Vagina (tissue), 2 donors: ENCODE measurements at places on chromosomes 4 and X.

DNA sequence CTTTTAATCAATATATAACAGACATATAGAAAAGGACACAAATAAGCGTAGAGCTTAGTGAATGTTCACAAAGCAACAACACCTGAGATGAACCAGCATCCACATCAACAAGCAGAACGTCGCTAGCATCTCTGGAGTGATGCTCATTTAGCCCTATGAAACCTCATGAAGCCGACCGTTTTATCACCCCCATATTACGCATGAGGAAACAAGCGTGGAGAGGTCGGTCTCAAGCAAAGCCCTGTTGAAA is 524 bp upstream of the RPS3A start:
- no peak for DNase-seq

DNA sequence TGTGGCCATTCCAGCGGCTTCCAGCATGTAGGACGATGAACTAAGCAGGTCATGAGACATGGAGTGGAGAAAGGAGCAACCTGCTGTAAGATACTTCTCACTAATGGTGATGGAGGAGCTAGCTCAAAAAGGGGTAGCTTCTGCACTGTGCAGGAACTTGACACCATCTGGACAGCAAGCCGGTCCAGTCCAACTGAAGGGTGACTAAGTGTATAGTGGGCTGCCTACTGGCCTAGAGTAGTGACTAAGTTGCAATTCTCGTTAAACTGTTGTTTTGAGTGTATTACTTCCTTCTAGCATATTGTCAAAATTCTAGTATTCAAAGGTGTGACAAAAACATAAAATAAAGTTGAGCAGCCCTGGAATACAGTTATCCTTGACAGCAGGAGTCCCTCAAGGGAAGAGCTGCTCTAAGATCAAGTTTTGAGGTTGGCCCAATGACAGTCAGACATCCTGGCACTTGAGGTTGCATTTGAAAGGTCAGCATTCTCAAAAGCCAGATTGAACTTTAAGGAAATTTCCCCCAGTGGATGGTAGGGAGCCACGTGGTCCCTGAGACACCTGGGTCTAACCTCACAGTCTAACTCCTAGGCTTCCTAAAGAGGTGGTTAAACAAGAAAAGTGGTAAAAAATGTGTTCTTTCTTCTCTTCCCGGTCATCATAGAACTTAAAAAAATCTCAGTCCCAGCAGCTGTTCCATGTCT is 8.0 kb downstream of the CETN2 start:
- DNase-seq = no peak

GRCh38 chr4:140363558-140363957 is 9.9 kb upstream of the SCOC start:
- no peak for DNase-seq

DNA sequence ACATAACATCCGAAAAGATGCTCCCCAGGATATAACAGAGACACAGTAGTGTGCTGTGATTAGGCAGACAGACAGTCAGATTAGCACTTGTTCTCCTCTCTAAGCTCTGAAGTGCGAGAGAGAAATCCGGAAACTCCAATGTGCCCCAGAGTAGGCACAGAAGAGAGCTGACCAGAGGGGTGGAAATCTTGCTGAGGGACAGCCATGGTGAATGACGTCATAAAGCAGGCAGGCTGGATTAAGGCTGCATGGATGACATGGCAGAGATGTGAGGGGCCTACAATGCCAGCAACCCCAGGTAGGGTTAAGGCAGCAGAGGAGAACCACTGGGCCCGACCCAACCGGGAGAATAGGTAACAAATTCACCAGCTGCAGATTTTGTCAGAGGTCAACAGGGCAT is 53.3 kb downstream of the MEPE start:
- no peak for DNase-seq

GRCh38 chr4:2400841-2401609 is 17.4 kb downstream of the ZFYVE28 start:
- no peak for DNase-seq

DNA sequence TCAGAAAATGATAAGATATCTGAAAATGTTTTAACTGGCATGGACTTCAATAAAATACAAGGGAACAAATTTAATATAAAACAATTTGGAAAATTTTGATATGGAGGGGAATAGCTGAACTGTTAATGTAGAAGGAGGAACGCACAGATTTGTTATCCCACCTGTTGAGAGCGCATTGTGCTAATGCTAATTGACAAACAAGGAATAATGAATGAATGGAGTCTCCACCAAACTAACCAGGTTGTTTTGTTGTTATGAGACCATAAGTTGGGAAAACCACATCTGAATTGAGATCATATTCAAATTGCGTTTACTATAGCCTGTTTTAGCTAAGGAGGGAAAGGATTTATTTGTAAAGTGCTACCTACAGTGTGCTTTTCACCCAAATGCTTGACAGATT is 195.6 kb downstream of the ADGRL3 start:
- DNase-seq = no peak

GRCh38 chr4:88761861-88762523 is 64.4 kb upstream of the NAP1L5 start:
- no peak for DNase-seq

DNA sequence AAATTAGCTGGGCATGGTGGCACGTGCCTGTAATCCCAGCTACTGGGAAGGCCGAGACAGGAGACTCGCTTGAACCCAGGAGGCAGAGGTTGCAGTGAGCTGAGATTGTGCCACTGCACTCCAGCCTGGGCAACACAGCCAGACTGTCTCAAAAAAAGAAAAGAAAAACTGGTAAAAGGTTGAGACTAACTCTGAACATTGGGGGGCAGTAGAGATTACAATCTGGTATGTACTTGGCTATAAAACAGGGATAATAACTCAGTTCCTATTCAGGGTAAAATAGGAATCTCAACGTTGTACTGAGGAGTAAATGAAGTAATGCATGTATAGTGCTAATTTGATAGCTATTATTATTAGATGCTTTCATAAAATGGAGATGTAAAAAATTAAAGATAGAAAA is 12.5 kb upstream of the KLF8 start:
- no peak for DNase-seq

- no peak for DNase-seq
These were observed 339.3 kb downstream of the MID1IP1 start for GRCh38 chrX:39140581-39140980.

GRCh38 chr4:140426610-140427105 is 790 bp downstream of the CLGN start:
- no peak for DNase-seq

GRCh38 chr4:146283758-146284651 is 69.7 kb downstream of the REELD1 start:
- DNase-seq = no peak

DNA sequence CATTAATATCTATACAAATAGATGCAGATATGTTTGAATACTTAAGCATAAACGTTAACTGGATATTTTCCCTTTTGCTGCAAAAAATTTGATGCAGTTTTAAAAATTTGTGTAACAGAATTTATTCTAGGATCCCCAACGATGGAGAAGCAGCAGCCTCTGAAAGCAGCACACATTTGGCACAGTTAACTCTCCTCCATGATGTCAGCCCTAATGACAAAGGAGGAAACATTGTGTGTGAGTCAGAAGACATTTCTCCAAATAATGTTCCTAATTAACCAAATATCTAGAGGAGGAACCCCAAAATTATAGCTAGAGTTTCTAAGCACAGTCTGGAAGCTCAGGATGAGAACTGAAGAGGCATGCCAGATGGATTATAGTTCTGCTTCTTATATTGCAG is 281.9 kb upstream of the MAD2L1 start:
- DNase-seq = no peak

- DNase-seq = no peak
These were observed 78.1 kb upstream of the TNIP3 start for GRCh38 chr4:121242188-121242750.

- no peak for DNase-seq
These were observed at the start of gene ARHGAP4 for GRCh38 chrX:153925739-153926551. Gene ARHGAP4 (minus strand): TSS chrX:153926264. CDS start chrX:153926202, 62 bp downstream.

GRCh38 chrX:24005028-24005427 is 22.0 kb downstream of the KLHL15 start:
- no peak for DNase-seq

DNA sequence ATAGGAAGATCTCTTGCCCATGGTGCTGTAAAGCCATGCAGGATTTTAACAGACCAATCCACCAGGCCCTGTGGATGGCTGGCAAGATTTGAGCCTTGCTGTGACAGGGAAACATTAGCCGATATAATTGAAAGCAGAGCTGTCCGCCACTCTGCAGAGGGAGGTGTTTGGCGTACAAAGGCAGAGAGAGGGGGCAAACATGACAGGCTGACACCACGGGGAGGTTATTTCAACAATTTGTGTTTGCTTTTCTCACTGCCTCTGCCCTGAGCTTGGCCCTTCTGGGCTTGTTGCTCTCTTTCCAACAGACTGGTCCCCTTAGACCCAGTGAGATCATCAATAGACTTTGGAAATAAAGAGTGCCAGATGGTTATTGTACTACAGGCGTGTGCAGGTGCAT is 59.4 kb downstream of the CLNK start:
- no peak for DNase-seq

- no peak for DNase-seq
These were observed 53.6 kb downstream of the AMER1 start for GRCh38 chrX:64151911-64152310.

DNA sequence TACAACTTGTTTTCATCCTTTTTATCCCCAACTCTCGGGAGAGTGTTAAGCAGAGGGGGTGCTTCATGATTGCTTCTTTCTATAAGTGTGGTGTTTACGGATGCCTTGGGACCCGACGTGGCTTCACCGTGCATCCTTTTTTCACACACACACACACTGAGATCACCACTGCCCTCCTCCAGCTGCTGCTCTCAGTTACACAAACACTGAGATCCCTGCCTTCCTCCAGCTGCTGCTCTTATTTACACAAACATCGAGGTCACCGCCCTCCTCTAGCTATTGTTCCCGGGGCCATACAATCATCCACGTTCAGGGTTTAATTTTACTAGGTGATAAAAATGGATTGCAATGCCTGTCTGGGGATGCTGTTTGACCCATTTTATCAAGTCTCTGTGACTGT is 155.4 kb upstream of the FAM9B start:
- DNase-seq = no peak

DNA sequence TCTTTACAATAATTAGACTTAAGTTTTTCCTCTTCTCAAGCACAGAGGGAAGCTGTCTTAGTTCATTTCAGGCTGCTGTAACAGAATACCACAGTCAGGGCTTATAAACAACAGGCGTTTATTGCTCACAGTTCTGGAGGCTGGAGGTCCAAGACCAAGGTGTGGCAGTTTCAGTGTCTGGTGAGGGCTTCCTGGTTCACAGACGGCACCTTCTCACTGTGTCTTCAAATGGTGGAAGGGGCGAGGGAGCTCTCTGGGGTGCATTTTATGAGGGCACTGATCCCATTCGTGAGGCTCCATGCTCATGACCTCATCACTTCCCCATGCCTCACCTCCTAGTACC is 115.7 kb upstream of the MXRA5 start:
- no peak for DNase-seq

DNA sequence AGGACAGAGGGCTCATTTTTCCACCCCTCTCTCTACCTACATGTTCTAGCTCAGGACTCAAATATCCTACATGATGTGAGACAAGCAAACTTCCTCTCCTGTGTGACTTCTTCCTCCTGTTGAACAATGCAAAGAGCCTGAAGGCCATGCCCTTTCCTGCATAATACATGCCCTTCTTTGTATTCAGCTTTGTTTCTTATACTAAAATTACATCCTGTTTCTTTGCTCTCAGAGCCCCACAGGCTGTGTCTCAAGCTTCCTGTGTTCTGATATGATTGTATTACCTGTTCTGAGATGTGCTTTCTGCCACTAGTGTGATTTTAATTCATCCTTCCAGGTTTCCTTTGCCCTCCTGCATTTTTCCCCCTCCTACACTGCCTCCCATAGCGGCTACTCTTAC is 166.4 kb upstream of the AFF2 start:
- DNase-seq = no peak
